Jurkat, Clone E6-1 (cell line): ENCODE measurements at places on chromosomes 12 and 14.
A peak's percentile ranks its signal among the peaks of the same experiment; 100 is the strongest.

- no peak for DNase-seq
Measured at GRCh38 chr14:40221428-40221827, 789.2 kb upstream of the FBXO33 start.

DNA sequence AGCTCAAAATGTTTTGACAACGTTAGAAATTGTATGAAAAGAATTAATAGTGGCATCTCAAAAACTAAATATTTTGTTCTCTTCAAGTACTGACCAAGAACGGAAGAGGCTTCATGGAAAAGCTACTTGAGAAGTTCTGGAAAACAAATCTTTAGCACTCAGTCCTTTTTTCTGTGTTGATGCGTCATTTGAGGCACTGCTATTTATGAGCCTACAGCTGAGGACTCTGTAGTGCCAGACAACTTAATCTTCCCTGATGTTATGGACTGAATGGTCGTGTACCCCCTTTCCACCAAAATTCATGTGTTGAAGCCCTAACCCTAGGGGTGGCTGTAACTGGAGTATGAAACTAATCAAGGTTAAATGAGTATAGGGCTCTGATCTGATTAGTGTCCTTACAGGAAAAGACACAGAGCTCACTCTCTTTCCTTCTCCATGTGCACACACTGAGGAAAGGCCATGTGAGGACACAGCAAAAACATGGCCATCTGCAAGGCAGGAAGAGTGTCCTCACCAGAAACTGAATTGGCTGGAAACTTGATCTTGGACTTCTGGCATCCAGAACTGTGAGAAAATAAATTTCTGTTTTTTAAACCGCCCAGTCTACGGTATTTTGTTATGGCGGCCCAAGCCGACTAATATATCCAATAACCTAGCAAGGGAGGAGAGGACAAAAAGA lies 337.0 kb upstream of the CLEC14A start:
- no peak for DNase-seq

DNA sequence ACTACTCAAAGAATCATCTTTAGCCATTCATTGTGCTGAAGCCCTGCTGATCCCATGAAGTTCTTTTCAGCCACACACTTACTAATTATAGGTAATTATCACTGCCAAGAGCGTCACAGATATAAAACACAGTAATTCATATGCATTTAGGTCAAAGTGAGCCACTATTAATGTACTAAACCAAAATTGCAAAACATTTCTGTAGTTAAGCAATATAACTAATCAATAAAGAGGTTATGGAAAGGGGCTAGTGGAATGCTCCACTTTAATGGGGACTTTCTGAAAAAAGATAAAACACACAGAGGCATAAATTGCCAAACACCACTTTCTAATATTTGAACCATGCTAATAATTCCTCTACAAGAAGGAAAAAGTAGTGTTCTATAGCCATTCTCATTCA lies 6.8 kb upstream of the CEP128 start:
- DNase-seq = no peak

DNA sequence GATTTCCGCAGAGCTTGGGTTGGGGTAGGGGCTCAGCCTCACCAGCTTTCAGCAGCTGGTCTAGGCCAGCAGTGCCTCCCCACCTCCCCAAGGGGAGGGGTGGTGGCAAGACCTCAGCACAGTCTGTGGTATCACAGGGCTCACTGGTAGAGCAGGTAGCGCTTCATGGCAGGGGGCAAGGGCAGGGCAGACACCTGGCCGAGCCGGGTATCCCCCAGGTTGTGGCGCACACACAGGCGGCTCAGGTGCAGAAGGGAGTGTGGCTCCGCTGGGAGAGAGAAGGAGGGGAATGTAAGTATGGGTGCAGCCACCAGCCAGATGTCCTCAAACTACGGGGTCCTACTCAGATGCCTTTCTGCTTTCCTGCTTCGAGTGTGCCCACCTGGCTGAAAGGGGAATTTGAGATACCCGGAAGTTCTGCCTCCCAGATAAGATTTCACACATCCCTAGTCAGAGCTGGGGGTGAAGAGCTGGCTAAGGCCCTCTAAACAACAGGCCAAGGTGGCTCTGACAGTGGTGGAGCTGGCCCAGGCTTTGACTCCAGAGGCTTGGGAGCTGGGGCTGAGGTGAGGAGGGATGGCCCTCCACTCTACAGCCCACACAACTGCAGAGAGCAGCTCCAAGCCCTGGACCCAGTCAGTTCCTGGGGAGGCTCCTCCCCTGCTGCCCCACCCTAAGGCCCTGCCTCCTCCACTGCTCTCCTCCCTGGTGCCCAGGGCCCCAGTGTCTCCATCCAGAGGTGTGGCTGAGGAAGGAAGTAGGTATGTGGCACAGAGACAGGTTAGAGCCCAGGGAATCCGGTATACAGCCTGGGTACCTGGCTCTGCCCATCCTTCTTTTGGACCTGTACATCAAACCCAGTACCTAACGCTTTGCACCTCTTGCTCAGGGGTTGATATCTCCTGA lies 1.8 kb downstream of the SPSB2 start:
- no peak for DNase-seq

DNA sequence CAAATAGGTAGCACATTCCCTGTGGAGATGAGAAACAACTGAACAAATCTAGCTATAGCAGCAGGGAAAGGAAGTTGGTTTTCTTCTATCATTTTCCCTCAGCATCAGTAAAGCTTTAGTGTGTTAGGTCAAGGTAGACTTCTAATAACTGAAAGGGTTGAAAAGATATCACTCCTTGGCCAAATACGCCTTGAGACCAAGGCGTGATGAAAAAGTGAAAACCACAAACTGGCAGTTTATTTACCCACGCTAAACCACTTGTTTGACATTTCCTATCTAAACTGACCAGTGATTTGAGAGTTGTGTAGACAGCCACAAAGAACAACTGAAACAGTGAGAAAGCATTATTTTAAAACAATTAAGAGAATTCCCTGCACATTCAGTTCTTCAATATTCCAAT lies 99.6 kb upstream of the SOX5 start:
- DNase-seq = no peak

GRCh38 chr12:42306297-42306696 lies 19.6 kb downstream of the ZCRB1 start:
- no peak for DNase-seq

DNA sequence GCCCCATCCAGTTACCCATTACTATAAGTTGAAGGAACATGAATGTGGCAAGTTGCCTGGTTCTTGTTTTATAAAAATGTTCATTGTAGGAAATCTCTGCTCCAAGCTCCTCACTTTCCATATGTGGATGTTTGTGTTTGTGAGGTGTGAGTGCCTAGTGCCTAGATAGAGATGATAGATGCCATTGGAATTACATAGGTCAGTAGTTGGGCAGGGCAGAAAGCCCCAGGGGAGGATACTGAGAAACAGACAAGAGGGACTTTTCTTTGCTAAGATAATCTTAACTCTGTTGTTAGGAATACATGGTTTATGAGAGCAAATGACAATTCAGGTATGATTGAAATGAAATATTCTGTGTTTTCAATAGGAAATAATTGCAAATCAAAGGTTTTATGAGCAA lies 226.3 kb upstream of the GRIP1 start:
- no peak for DNase-seq

DNA sequence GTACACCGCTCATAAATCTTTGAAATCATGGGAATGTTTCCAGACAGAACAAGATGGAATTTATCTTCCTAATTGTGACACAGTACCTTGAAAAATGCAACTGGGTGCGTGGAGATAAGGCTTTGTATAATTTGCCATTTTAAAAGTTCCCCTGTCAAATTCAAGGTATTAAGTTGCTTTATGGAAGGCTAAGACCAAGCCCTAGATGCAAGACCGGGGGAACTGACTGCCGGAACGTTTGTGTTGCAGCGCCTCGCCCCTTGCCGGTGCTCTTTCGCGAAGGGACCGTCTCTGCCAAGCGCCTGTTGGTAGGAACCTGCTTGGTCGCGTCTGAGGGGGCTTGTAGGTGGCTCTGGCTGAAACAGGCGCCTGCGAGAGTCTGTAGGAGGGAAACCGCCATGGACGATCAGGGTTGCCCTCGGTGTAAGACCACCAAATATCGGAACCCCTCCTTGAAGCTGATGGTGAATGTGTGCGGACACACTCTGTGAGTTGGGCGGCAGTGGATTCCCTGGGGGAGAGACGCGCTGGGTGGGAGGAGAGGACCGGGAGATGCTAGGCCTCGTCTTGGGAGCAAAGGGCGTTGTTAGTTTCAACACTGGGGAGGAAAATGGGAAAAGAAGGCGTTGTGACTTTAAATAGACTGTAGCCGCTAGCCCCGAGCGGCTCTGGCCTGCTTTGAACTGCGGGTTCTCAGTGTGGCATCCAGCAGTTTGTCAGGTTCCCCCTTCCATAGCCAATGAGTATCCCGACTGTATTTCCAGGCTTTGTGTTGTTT lies at the start of gene MNAT1:
Gene MNAT1, plus strand, starts transcription at position 297 of the 778 bp plus-strand sequence. Its CDS starts 102 bp downstream, at position 399.
- DNase-seq = peak; percentile 87

DNA sequence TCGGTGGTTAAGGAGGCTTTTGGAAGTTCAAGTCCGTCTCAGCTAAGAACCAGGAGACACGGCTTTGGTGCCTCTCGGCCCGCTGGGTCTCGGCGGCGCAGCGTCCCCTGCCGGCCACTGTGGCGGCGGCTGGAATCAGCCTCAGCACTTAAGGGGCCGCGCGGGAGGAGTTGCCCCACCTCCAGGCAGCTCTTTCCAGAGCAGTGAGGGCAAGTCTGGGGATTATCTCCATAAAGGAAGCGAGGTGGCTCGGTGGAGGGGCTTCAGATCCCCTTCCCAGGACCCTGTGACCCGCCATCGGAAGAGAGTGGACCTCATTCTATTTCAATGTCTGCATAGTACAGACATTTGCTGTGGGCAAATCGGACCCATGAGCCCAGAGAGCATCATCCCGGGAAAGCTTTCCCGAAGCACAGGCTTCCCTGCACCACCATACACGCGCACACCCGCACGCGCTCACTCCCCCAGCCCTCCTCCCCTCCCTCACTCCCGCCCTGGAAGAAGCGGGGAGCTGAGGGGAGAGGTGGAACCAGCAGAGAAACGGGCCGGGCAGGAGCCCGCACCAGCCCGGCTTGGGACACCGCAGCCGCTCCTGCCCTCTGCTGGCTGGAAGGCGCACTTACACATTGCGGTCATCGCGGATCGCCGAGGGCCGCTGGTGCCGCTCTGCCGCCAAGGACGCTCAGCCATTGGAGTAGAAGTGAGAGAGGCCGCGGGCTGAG lies 15.9 kb downstream of the RNASE2 start:
- DNase-seq = peak; percentile 57

DNA sequence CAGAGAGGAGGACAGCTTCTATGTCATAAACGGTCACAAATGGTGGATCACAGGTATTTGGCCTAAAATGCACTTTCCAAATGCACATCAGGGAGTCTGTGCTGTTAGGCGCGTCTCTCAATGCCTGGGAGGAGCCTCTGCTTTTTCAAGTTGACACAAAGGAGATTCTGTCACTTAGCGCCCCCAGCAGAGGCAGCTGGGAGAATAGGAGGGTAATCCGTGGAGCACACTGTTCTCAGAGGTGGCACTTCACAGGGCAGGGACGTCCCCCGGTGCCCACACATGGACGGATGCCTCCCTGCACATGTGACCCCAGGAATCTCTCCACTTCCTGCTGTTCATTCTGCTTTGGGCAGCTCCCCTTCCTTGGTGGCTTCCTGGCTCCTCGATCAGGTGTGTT lies 19.4 kb upstream of the ALDH2 start:
- DNase-seq = no peak

DNA sequence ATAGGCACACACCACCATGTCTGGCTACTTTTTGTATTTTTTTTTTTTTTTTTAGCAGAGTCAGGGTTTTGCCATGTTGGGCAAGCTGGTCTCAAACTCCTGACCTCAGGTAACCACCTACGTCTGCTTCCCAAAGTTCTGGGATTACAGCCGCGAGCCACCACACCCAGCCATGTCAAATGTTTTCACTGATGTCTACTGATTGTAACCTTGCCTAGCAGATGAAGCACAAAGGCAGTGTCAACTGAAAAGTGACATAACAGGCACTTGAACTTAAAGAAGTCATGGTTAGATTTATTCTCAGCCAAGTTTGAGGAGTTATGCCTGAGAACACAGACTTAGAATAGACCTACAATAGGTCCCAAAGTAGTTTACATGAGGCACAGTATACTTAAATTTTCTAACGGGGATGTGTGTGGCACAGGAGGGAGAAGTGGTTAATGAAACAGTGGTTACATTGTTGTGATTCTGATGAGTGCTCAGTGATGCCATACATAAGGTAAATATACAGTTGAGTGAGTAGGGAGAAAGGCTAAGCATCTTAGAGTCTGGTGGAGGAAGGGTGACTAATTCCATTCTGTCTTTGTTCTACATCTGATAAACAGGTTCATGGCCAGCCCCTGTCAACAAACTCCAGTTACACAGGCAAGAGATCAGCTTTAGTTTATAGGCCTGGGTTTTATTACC lies 12.6 kb upstream of the RNASE4 start:
- DNase-seq = no peak
